Stimulated activated CD4-positive, alpha-beta T cell treated with anti-CD3 and anti-CD28 coated beads, Interleukin-1b, Interleukin-23, amount 100 ng/mL, for 48 hours (primary cell): ENCODE measurements at places on chromosomes 13 and 19.

DNA sequence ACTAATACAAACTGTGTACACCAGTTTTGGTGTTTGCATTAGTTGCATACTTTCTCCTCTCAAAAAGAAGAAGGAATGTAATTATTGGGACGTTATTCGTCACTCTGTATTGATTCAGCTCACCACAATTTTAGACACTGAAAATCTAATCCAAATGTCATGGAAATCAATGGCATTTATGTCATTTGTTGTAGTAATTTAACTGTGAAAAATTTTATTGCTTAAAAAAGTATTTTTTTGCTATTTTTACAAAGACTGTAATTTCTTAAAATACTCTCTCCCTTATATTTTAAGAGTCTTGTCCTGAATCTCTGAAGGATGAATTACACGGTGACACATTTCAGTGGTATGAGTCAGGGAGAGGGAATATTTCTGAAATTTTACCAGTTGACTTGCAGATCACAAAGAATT, 2117.6 kb downstream of the PCDH9 start:
- DNase-seq = no peak

GRCh38 chr19:30476997-30477396, 104.8 kb downstream of the ZNF536 start:
- DNase-seq = no peak

DNA sequence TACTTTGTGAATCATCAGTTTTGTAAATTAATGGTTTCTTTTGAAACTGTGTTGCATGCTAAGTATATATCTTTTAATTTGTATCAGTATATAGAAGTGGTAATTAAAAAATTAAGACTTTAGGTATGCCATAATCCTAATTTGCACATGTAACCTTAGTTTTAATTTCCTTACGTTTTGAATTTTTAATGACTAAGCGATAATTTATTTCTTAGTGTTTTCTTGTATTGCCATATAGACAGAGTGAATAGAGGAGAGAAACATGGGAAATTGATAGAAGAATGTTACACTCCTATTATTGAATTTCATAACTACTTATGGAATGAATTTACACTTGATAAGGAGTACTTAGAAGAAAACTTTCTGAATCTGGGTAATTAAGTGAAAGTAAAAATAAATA, 29.5 kb downstream of the LPAR6 start:
- no peak for DNase-seq

DNA sequence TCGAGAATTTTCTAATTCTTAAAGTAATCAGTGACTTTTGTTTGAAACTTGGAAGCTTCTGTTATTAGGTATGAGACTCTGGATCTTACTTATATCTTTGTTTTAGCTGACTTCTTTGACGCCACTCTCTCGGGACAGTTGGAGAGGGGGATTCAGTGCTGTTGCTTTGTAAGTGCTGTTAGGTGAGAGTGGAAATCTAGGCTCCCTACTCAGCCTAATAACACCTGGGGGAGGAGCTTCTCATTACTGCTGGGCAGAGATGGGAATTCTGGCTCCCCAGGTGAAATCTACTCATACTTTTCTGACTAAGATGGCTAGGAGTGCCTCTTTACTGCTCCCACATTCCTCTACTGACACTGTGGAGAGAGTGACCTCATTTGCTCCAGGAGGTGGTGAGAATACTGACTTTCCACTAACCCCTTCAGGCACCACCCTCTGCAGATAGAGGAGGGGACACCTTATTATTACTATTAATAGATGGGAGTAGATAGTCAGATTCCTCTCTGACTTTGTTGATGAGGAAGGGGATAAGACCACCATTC, 324.9 kb upstream of the SPRY2 start:
- no peak for DNase-seq

DNA sequence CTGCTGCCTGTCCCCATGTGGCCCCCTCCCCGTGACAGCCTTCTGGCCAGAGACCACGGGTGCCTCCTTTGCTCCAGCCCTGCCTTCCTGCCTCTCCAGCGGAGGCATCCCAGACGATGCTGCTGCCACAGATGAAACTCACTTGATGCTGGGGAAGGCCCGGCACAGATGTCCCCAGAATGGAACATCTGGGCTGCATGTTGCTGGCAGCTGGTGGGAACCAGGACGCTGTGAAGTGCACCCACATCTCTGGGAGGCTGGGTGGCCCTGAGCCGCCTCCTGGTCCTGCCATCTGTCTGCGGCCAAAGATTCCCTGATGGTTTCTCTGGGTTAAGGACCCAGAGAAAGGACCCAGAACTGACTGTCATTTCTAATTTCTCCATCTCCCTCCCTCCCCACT, 51.9 kb upstream of the PTPRS start:
- DNase-seq = no peak

- no peak for DNase-seq
Observed at GRCh38 chr13:57128909-57129308, 11.8 kb upstream of the PRR20A start.

GRCh38 chr19:42323852-42324654, 1.4 kb upstream of the MEGF8 start:
- DNase-seq = no peak

- no peak for DNase-seq
Observed at GRCh38 chr13:92530364-92530763, 696.2 kb upstream of the GPC6 start.

DNA sequence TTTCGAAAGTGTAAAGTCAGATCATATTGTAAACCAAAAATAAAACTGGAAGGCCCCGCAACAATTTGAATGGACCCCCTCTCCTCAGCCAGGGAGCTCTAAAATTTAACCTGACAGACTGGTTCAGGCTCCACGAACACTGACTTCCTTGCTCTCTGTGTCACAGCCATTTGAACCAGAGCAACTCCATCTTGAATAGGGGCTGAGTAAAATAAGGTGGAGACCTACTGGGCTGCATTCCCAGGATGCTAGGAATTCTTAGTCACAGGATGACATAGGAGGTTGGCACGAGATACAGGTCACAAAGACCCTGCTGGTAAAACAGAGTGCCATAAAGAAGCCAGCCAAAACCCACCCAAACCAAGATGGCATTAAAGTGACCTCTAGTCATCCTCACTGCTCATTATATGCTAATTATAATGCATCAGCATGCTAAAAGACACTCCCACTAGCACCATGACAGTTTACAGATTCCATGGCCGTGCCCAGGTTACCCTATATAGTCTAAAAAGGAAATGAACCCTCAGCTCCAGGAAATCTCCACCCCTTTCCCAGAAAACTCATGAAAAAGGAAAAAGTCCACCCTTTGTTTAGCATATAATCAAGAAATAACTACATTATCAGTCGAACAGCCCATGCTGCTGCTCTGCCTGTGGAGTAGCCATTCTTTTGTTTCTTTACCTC, 43.1 kb downstream of the RFXAP start:
- no peak for DNase-seq

GRCh38 chr13:54415753-54416366, 1387.2 kb downstream of the OLFM4 start:
- no peak for DNase-seq

DNA sequence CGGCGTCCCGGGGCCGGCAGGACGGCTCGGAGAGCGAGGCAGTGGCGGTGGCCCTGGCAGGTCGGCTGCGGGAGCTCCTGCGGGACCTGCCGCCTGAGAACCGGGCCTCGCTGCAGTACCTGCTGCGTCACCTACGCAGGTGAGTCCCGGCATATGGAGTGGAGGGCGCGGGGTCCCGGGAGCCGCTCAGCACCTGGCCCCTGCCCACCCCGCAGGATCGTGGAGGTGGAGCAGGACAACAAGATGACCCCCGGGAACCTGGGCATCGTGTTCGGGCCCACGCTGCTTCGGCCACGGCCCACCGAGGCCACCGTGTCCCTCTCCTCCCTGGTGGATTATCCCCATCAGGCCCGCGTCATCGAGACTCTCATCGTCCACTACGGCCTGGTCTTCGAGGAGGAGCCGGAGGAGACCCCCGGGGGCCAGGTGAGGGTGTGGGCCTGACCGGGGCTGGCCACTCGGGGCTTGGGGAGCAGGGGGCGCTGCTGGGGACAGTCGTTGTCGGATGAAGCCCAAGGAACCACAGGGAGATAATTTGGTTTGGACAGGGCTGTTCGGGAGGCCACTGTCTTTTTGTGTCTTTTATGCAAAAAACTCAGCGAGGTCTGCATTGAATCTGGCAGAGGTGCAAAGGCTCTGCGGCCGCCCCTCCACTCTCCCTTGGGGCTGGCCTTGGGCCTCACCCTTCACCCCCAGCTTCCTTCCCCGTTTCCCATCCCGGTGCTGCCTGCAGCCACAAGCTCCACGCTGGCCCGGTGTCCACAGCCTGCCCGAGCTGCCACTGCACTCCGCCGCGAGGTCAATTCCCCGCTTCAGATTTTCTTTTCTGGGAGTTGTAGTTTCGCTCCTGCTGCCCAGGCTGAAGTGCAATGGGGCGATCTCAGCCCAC, 12.0 kb downstream of the POLR2E start:
- DNase-seq = no peak

DNA sequence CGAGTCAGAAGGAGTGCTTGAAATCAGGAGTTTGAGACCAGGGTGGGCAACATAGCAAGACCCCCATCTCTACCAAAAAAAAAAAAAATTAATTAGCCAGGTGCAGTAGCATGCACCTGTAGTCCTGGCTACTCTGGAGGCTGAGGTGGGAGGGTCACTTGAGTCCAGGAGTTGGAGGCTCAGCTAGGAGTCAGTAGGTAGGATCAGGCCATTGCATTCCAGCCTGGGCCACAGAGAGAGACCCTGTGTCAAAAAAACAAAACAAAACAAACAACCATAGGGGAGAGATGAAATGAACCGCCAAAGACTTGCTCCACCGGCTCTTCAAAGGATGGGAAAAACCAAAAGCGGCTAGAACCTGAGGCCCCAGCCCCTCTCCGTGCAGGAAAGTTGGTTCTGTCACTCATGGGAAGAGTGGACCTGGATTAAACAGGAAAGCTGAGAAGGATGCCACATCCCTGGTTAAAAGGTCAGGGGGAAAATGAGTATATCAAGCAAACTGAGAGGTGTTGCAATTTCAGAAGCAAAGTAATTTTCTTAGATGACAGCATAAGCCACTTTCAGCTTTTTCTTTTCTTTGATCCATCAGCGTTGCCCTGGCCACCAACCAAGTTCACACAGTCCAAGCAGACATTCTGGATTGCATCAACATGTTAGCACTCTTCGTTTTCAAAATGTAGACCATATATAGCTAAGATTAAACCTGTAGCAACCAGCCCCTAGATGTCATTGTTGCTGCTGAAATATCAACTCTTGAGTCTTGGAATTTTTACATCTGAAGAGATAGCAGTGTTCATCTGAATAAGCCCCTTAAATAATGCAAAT, 8.9 kb upstream of the ZNF507 start:
- DNase-seq = no peak

DNA sequence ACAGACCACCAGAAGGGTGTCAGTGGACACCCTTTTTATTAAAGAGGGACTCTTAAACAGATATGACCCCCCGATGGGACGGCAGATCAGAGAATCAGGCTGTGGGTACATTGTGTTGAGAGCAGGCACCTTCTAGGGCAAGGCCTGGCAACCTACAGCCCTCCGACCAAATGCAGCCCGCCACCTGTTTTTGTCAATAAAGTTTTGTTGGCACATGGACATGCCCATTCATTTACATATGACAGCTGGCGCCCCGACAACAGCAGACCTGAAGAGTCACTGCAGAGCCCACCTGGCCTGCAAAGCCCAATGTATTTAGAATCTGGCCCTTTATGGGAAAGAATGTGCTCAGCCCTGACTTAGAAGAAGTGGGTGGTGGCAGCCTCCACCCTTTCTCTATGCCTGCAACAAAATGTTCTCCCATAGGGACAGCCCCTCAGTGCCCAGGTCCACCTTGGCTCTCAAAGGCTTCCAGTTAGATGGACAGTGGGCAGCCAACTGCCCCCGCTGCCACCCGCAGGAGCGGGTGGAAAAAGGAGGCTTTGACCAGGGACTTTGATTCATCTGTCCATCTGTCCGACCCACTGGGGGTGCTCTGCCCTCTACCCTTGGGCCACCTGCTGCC, 184.9 kb downstream of the PTPRS start:
- DNase-seq = no peak

DNA sequence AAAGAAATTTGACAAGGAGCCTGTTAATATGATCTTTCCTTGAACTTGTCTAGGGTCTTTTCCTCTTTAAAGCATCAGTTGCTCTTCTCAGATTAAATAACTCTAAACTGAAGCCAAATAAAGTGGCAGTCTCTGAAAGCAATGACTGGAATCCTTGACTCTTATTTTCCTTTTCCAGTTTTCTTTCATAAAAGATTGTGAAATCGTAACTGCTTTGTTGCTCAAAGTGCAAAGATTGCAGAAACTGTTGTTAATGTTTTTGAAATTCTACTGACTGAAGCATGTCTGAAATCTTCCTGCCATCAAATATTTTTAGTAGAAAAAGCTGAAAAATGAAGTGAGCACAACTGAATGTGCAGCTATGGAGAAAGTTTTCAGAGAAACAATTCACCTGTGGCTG, 1.9 kb downstream of the NHLRC3 start:
- no peak for DNase-seq

- no peak for DNase-seq
Observed at GRCh38 chr13:103184413-103184812, 118.2 kb upstream of the SLC10A2 start.

- no peak for DNase-seq
Observed at GRCh38 chr13:37597477-37598025, 1.0 kb downstream of the POSTN start.

DNA sequence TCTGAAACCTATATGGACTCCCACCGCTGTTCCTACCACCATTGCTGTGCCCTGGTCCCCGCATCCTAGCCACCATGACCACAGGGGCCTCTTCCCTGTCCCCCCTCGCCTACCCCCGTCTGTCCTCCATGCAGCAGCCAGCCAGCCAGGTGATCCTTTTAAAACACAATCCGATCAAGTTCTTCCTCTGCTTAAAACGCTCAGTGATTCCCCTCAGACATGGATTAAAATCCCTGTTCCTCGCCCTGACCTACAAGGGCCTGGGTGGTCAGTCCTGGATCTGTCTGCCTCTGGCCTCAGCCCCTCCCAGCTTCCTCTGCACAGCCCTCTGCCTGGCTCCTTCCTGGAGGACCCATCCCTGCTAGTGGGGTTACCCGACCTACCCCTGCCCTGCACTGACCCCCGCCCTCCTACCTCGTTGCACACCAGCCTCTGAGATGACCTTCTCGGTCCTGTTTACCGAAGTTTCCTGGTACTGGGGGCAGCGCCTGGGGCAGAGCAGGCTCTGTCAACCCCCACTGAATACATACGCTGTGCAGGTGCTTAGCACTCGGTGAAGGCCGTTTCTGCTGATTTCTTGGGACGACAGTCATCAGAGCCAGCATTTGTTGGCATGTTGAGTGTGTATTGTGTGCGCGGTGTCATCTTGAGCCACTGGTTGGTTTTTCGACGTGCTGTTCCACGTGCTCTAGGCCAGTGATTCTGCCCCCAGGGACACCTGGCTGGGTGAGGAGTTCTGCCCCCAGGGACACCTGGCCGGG, 14.7 kb upstream of the LENG8 start:
- no peak for DNase-seq

DNA sequence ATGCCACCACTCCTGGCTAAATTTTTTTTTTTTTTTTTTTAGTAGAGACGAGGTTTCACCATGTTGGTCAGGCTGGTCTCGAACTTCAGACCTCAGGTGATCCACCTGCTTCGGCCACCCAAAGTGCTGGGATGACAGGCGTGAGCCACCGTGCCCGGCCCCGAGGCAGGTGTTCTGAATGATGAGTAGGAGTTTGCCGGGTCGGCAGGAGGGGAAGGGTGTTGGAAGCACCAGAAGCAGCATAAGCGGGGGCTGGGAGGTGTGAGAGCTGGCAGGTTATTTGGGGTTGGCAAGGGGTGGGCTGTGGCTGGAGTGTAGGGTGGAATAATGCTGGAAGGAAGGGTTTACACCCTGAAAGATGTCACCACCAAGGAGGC, 1.8 kb downstream of the SPPL2B start:
- no peak for DNase-seq
